ENCODE measurements at places on chromosomes 7 and 10.

DNA sequence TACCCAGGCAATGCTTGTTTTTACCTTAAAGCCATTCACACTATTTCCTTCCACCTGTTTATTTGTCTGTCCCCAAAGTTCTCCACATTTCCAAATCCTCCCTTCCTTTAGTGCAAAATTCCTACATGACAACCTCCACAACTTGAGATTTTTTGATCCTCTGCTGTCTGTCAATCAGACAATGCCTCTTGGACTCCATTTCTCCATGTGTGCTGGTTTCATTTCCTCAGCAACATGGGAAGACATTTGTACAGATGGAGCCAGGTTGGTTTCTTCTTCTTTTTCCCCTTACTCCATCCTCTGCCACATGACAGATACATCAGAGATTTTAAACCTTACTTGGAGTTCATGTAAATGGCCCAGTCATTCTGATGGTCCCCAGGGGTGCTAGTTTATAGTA, 19.1 kb upstream of the GIMAP2 start:
- no peak for DNase-seq

DNA sequence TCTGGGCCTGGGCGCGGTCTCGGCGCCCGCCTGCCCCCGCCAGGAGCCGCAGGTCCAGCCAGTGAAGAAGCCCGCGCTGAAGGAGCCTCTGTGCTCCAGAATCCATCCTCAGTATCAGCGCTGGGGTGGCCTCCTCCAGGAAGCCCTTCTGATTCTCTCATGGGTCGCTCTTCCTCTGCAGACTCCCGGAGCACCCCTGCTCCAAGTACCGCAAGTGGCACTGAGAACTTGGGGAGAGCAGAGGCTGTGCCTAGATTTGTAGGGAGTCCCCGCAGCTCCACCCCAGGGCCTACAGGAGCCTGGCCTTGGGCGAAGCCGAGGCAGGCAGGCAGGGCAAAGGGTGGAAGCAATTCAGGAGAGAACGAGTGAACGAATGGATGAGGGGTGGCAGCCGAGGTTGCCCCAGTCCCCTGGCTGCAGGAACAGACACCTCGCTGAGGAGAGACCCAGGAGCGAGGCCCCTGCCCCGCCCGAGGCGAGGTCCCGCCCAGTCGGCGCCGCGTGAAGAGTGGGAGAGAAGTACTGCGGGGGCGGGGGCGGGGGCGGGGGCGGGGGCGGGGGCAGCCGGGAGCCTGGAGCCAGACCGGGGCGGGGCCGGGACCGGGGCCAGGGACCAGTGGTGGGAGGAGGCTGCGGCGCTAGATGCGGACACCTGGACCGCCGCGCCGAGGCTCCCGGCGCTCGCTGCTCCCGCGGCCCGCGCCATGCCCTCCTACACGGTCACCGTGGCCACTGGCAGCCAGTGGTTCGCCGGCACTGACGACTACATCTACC, at the start of gene ALOX5:
TSS of gene ALOX5 (plus strand) at position 641 of the 774 bp plus-strand sequence. CDS start at position 705, 64 bp downstream.
- DNase-seq = peak; percentile 36

DNA sequence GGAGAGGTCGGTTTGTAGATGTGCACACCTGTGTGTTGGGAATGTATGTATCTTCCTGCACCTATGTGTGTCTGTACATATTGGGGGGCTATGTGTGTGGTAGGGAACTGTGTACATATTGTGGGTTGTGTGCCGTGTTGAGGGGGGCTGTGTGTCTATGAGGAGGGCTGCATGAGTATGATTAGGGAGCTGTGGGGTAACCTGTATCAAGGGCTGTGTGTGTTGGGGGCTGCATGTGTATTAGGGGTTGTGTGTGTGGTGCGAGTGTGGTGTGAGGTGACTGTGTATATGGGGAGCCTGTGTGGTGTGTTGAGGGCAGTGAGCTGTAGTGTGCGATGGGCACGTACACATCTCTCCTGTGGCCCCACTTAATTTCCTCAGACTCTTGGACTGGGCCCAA, 22.2 kb upstream of the PAX2 start:
- no peak for DNase-seq

DNA sequence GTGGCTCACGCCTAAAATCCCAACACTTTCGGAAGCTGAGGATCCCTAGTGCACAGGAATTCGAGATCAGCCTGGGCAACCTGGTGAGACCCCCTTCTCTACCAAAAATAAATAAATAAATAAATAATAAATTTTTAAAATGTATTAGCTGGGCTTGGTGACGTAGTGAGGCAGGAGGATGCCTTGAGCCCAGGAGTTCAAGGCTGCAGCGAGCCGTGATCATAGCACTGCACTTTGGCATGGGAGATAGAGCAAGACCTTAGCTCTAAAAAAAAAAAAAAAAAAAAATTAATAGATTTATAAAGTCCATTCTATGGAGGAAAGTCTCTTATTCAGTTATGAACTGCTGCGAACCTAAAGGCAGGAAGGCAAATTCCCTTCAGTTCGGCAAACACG, 1.1 kb upstream of the PTPN12 start:
- DNase-seq = no peak

- no peak for DNase-seq
Observed at GRCh38 chr7:54712820-54713219, 46.2 kb downstream of the SEC61G start.

- DNase-seq = no peak
Observed at GRCh38 chr7:157926107-157926506, 589.3 kb downstream of the DNAJB6 start.

GRCh38 chr7:55641273-55641691, 69.0 kb upstream of the VOPP1 start:
- DNase-seq = peak; percentile 76

DNA sequence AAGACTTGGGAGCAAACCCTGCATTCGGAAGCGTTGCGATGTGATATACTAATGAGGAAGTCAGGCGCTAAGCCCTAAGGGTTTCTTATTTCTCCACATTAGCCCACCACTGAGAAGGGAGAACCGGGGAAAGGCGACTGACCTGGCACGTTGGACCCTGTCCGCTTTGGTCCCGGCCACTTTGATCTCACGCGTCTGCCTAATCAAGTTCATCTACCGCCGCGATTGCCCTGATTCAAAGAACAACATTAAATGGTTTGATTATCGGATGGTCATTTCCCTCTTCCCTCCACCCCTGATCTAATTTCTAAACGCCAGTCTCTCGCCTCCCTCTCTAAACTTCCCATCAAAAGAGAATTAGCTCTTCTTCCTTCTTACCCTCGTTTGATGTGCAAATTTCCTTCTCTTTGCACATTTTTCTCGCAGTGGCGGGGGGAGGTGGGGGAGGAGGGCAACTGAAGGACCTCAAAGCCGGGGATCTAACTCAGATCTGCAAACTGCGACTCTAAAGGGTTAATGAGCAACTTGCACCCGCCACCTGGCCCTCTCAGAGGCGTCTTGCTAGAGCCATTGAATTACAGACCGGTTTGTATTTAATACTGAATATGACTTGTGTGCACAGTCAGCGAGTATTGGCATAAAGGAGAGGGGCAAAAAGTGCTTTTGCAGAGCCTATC, 687 bp upstream of the DKK1 start:
- DNase-seq = no peak

GRCh38 chr10:100774876-100775275, 29.5 kb downstream of the PAX2 start:
- DNase-seq = no peak

DNA sequence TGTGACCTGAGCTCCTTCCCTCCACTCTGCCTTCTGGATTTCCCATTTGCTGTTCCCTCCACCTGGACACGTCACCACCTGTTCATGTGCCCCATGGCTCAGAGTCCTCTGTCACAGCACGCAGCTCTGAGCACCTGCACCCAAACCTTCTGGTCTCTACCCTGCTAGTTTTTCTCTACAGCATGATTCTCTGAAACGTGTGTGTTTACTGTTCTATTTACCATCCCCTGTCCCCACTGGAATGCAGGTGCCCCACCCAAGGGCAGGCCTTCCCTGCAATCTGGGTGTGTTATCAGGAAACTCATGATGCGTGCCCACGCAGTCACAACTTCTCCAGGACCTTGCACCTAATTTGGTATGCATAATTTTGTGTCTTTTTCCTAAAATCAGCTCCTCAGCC, 284.4 kb upstream of the IGFBP3 start:
- DNase-seq = no peak

GRCh38 chr10:77121829-77122228, 515.8 kb downstream of the KCNMA1 start:
- no peak for DNase-seq

DNA sequence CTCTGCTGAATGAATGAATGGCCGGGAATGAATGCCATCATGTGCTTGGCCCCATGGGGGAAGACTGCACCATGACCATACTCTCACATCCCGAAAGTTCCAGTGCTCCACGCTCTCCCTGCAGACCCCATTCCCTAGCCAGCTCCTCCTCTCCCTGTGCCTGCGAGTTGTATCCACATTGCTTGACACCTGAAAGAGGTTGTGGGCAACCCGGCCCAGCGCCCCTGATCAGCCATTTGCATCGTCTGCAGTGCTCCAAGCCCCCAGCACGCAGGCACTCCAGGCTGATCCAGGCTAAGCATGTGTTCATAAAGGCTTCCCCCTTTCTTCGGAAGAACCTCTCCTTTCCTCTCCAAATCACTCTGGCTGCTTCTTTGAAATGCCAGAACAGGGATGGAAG, 354.4 kb upstream of the MKI67 start:
- no peak for DNase-seq

DNA sequence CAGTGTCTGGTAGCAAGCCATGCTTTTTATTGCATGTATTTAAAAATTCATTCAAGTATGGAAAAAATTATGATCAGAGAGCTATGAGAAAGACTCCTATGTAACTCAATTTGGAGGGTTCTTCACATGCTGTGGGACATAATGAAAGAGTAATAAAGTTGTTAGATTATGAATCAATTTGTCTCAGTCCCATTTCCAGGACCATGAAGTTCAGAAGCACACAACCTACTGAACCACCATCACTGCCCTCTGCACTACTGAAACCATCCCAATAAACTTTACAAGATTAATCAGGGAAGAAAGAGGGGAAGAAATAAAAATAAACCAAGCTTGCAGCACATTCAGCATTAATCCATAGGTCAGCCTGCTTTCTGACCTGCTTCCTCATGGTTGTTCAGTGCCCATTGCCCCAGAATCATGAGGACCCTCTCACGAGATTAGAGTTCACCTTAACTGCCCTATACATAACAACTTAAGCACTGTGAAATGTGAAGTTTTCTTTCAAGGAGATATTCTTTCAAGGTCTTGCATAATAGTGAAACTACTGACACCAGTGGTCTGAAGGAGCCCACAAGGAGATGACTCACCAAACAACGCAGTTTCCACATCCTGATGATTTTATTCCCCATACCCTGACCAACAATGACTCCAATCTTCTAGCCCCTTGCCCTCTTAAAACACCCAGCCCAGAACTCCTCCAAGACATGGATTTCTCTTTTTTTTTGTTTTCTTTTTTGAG, 171.5 kb upstream of the ADCY1 start:
- DNase-seq = no peak

- DNase-seq = no peak
Observed at GRCh38 chr7:2760098-2760889, 72.3 kb downstream of the AMZ1 start.

- DNase-seq = no peak
Observed at GRCh38 chr7:129792721-129793120, 160.0 kb downstream of the UBE2H start.

GRCh38 chr10:62856021-62856420, 39.9 kb upstream of the EGR2 start:
- DNase-seq = no peak
